Stimulated activated CD8-positive, alpha-beta memory T cell treated with anti-CD3 and anti-CD28 coated beads, Interleukin-4, amount 100 ng/mL, for 1 hour (primary cell): ENCODE measurements at places on chromosomes 2 and 18.

DNA sequence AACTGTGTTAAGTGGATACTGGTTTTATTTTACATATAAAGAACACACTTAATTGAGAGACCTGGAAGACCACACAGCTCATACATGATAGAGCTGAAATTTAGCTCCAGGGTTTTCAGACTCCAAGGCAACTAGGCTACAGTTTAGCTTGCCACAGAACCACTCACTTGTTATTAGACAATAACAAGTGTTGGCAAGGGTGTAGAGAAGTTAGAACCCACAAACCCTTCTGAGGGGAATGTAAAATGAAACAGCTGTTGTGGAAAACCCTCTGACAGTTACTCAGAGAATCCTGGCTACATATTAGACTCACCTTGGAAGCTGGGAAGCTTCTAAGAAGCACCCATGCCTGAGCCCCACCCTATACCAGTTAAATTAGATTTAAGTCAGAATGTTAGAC is 75.3 kb downstream of the MAP3K20 start:
- DNase-seq = no peak

DNA sequence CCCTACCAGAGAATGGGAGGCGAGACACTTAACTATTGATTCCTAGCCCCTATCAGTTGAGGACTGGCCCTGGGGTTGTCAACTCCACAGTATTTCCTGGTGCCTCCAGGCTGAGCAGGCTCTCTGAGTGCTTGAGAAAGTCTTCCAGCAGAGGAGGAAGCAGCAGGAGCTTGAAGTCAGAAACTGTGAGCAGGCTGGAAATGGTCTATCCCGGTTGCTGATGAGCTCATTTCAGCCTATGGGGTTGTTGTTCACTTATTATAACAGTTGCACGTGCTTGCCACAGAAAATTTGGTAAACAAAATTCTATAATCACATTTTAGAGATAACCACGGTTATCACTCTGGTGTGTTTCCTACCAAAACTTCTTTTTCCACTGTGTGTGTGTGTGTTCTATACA is 254.7 kb upstream of the THUMPD2 start:
- no peak for DNase-seq

DNA sequence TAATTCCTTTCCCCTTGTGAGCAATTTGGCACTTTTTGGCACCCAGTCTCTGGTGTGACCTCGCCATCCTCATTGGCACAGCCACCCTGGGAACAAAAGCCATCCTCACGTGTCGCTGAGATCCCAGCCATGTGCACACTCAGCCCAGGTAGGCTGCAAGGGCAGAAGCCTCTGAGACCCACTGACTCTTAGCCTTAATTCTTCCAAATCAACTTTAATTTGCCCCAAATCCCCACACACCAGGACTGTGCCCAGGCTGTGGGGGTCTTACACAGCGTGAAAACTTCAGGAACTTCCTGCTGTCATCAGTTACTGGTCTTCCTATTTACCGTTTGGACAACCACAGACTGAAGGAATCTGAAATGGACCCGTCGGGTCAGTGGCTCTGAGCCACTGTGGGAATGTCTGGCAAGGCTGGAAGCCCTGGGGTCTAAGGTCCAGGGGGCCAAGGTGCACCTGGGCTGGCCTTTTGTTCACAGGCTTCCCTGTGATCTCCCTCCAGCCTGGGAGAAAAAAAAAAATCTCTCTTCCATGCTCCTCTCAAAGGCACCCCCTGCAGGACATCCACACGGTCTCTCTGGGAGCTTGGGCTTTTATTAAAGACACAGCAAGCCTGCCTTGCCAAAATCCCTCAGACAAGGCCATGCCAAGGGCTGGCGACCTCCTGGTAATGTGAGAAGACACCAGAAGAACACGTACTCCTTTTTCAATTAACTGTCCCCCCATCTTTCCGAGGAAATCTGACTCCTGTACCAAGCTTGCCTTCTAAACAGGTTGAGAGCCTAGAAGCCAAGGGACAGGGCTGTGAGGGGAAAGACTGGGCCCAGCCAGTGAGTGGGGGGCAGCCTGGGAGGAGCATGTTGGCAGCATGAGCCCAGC is 42.1 kb upstream of the LAPTM4A start:
- DNase-seq = no peak

DNA sequence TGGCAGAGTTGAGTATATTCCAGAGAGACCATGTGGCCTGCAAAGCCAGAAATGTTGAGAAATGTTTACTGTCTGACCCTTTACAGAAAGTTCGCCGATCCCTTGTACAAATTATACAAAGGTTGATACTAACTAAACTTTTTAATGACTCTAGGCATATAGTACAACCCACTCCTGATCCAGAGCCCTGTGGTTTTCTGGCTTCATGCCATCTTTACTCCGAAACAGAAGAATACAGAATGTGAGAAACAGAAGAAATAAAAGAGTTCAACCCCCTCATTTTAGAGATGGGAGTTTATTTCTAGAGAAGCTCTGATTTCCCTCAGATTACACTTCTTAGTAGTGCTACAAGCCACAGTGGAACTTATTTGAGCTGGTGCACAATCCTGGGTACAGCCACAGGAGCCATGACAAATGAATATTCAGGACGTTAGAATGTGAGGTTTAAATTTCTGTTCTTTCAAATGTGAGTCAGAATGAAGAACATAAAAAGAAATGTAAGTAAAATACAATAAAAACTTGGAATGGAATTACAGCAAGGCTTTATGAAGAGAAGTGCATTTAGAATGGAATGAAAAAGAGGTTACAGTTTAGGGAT is 38.0 kb upstream of the SMCHD1 start:
- no peak for DNase-seq

- DNase-seq = no peak
These were observed 2.7 kb downstream of the LAPTM4A start for GRCh38 chr2:20048488-20049448.

DNA sequence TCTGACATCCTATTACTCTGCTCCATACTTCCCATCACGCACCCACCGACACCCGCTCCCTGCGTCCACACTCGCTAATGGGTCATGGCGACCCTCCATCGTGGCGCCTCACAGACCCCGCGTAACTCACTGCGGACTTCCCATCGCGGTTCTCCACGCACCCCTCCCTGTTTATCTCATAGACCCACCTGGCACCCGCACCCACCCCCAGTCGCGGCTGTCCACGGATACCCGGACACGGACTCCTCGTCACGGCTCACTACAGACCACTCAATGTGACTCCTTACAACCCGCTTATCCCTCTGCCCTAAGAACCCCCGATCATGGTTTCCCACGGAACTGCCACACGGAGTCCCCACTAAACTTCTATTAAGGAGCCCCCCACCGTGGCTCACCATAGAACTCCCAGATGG is 458 bp downstream of the CXXC1 start:
- no peak for DNase-seq

GRCh38 chr18:55605733-55606338 is 17.8 kb upstream of the TCF4 start:
- no peak for DNase-seq

DNA sequence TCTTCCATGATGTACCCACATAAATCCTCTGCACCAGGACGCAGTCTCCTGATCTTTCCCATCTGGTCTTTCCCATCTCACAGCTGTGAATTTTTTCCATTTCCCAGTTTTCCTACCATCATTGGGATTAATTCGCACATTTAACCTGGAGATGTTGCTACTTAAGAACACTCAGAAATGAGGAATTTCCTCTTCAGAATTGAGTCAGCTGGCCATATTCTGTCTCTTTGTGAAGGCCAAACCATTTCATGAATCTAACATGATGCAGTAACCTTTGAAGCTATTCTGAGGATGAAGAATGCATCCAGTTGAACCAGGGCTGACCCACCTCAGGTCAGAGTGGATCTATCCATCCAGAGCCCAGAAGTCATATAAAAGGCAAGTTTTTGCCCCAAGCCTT is 326.8 kb downstream of the SETBP1 start:
- no peak for DNase-seq

DNA sequence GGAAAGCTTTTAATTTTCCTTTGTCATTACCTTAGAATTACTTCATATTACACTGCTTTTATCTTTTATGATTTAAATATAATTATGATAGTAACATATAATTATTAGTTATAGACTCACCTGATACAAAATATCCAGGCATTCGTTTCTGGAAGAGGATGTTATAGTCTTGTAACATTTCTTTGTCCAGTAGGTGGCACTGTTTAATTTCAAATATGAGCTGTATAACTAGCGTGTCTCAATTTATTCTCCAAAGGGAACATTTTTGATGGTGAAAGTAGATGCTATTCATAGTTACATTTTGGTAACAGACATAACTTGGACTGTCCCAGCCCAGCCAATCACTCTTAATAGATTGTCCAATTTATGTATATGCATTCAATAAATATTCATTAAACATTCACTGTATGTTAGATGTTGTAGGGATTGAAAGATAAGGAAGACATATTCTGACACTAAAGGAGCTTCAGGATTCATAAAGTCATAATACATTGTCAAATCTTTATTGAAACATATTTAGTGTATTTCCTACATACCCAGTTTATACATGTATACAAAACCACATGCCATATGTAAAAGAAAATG is 19.2 kb downstream of the DAW1 start:
- DNase-seq = no peak

GRCh38 chr2:128710242-128710641 is 391.6 kb upstream of the HS6ST1 start:
- no peak for DNase-seq

- DNase-seq = no peak
These were observed 21.5 kb downstream of the ARID5A start for GRCh38 chr2:96558061-96558460.

DNA sequence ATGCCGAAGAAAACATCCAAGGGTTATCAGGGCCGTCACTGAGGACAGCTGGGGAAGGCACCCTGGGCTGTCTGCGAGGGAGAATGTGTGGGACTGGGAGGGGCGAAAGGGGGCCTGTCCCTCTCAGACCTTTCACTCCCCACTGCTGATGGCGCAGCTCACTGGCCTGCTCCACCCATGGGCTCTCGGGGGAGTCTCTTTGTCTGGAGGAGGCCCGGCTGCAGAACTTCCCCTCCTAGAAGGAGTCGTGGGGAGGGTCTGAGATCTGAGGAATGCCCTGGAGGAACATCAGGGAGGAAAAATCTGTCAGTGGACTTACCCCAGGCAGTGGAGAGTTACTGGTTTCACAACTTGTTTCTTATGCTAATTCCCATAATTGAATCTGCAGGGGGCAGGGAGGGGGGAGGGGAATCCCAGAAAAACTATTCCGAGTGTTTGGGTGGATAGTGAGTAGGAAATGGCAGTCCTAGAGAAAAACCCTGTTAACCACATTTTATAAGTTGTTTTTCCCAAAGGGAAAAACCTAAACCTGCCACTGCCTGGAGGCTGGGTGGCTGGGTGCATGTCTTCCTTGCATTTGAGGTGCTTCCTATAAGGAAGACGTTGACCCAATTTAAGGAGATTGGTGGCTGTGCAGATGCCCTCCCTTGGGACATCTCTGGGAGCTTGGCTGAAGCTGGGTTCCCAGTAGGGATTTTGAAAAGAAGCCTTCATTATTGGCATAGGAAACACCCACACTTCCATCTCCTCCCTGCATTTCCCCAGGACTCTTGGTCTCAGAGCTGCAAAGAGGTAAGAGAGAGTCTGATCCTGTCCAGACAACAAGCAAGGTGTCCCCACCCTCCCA is 11.7 kb upstream of the SEMA4C start:
- DNase-seq = no peak

DNA sequence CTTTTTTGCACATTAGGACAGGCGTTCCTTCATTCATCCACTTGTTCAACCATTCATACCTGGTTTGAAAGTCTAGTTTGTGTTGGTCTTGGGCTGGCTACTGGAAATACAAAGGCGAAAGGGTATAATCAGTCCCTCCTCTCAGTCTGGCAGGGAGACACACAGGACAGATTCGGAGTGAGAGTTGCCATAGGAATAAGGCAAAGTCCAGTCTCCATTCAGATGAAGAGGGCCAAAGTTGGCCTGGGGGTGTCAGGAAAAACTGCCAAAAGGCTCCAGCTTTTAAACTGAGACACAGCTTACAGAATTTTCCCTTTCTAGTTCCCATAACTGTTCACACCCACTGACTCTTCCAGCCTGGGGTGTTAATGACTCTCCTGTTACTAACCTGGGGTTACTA is 96.3 kb upstream of the AQP4 start:
- no peak for DNase-seq

DNA sequence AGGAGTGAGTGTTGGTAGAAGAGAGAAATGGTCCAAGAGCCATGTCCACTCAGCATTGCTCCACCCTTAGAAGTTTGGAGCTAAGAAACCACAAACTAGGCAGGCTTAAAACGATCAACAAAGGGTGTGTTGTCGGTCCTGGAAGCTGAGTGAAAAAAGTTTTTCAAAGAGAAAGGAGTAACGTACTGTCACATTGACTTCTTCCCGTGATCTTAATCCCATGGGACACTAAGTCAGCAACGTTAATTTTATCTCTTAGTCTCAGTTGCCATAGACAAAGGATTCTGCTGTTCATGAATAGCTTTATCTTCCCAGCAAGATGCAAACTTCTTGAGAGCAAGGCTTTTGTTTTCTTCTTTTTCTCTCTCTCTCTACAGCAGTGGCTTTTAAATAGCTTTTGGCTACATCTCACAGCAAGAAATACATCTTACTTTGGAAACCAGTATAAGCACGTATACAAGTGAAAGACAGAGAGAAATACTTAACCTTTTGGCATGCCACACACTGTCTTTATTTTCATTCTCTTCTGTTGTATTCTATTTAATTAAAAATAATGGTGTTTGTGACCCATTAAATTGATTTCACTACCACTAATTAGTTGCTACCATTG is 377.4 kb downstream of the TGIF1 start:
- no peak for DNase-seq

DNA sequence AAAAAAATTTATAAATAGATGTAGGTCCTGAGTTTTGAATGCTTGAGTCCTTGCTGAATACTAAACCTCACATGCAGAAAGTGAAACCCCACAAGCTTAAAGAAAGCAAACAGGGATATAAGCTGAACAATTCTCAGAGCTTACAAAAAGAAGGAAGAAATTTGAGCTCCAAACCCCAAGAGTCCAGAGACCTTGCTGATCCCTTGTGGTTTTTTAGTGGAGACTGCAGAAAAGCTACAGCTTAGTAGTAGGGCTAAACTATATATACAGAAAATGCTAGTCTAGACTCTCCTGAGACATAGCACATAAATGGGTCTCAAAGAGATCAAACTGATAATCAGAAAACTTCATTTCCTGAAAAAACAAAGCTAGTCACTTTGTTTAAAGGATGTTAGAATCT is 1548.1 kb upstream of the ZEB2 start:
- no peak for DNase-seq

DNA sequence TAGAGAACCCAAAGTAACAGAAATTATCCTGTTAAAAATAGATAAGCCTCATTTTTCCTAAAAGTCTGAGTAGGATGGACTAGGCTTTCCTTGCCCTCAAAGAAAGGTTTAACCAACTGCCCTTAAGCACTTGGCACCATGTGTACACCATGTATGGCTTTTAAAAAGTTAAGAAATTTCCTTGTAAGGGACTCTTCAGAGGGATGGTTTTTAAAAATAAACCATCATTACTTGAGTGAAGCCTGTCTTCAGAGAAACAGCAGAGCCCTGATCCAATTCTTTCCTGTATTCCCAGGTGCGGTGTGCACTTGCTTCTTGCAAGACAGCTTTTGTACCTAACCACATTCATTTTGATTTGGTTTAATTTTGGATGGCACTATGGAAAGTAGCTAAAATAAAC is 1.1 kb upstream of the NEMP2 start:
- no peak for DNase-seq

GRCh38 chr2:200862532-200863000 is 1.9 kb downstream of the CLK1 start:
- DNase-seq = no peak
